T-helper 17 cell (primary cell): ENCODE measurements at places on chromosomes 3 and 15.

- H3K4me1 ChIP-seq, result no peaks in the 10 kb centered on the region
- no peak overlapping the region for H3K27ac ChIP-seq
- no peaks in the 10 kb centered on the region for H3K27me3 ChIP-seq
- no peak for DNase-seq
- H3K4me3 ChIP-seq, result no peak overlapping the region
These were observed 27.3 kb downstream of the BCL2L10 start for GRCh38 chr15:52085299-52085698.

DNA sequence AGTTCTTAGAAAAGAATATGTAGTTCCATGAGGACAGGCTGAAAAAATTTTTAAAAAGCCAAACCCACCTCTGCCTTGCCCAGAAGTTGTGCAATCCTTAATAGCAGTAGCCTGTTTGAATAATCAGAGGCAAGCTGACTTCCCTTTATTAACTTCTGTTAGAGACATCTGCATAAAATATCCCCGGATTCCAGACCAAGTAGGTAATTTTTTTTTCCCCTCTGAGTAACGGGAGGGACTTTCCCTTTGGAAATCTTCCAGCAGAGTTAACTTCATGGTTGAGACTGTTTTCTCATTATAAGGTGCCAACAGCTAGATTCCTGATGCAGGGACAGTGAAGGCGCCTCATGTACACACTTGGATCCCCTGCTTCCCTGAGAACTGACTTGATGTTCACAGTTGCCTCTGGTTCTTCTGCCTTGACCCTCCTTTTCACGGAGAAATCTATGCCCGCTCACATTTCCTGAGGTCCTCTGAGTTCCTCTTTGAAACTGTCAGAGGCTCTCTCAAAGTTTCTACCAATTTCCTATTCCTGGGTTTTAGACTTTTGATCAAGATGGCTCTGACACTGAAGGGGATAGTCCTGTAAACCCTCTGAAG is 227.6 kb upstream of the BHLHE40 start:
- peak overlapping the region; percentile 100 for H3K27ac ChIP-seq
- peaks cover 11% of the 10 kb centered on the region for H3K36me3 ChIP-seq
- H3K27me3 ChIP-seq, result no peaks in the 10 kb centered on the region
- DNase-seq, result no peak
- peak overlapping the region; percentile 86 for H3K4me3 ChIP-seq

DNA sequence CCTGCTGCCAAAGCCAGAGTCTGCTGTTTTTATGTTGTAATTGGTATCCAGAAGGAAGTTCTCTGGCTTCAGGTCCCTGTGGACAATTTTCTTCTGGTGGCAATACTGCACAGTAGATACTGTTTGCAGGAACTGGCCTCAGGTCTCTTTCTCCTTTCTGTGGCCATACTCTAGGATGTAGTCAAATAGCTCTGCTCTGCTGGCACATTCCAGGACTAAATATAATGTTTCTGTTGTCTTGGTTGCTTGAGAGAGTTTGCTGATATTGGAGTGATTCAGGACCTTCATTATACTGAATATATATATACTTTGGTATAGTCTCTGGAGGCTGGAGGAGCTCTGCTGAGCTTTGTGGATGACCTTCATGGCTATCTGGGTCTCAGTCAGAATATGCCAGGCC is 23.1 kb downstream of the RAB7A start:
- H3K4me1 ChIP-seq, result peaks cover 40% of the 10 kb centered on the region
- DNase-seq, result no peak
- H3K4me3 ChIP-seq, result no peak overlapping the region
- peaks cover 3% of the 10 kb centered on the region for H3K36me3 ChIP-seq

- H3K27me3 ChIP-seq, result peaks cover 61% of the 10 kb centered on the region
- H3K36me3 ChIP-seq, result peaks cover 4% of the 10 kb centered on the region
- peaks cover 4% of the 10 kb centered on the region for H3K4me1 ChIP-seq
These were observed 6.9 kb downstream of the RTP2 start for GRCh38 chr3:187695449-187695848.

GRCh38 chr3:77370413-77370812 is 330.5 kb downstream of the ROBO2 start:
- no peaks in the 10 kb centered on the region for H3K36me3 ChIP-seq
- no peak overlapping the region for H3K4me3 ChIP-seq
- H3K27ac ChIP-seq, result no peak overlapping the region

GRCh38 chr3:165462636-165463334 is 266.6 kb upstream of the SLITRK3 start:
- no peaks in the 10 kb centered on the region for H3K4me1 ChIP-seq
- no peaks in the 10 kb centered on the region for H3K27me3 ChIP-seq
- H3K36me3 ChIP-seq, result no peaks in the 10 kb centered on the region
- no peak for DNase-seq

DNA sequence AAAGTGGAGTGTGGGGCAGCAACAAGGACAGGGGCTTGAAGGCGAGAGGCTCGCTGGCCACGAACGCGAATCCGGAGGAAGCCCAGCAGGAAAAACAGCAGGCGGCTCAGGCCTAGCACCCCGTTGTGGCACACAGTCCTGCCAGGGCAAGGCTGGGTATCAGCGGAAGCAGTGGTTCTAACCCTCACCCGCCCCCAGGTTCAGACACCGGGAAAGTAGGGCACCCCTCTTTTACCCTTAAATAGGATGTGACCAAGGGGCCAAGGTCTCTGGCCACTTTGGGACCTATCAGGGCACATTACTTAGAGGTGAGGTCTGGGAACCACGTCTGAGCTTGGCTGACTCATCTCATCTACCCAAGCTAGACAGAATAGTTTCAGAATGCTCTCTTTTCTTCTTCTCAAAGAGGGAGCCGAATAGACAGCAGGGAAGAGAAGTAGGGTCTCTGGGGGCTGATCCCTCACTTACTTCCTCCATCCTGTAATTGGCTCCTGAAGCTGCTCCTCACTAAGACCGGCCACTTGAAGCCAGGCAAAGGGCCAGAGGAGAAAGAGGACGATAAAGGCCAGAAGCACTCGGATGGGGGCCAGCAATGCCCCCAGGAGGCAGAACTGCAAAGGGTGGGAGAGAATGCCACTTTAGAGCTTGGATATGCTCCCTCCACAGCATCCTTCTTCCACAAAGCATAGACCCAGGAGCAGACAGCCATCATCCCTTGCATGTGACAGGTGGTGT is 1.7 kb downstream of the LPCAT4 start:
- peaks cover 42% of the 10 kb centered on the region for H3K4me1 ChIP-seq
- H3K36me3 ChIP-seq, result peaks cover 4% of the 10 kb centered on the region
- DNase-seq, result no peak
- H3K4me3 ChIP-seq, result peak overlapping the region; percentile 98

DNA sequence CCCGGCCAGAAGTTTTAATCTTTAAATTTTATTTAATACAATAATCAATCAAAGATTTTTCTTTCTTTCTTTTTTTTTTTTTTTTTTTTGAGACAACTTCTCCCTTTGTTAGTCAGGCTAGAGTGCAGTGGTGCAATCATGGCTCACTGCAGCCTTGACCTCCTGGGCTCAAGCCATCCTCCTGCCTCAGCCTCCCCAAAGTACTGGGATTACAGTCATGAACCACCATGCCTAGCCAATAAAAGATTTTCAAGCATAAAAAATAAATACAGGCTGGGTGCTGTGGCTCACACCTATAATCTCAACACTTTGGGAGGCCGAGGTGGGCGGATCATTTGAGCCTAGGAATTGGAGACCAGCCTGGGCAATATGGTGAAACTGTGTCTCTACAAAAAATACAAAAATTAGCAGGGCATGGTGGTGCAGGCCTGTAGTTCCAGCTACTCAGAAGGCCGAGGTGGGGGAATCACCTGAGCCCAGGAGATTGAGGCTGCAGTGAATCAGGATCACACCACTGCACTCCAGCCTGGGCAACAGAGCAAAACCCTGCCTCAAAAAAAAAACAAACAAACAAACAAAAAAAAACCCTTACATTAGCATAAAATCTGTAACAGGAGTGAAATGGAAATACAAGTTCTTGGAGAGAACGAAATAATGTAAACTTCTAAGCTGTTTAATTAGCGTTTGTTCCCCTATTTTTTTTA is 29.1 kb upstream of the SRP14 start:
- H3K4me1 ChIP-seq, result no peaks in the 10 kb centered on the region
- no peak overlapping the region for H3K4me3 ChIP-seq
- no peak for DNase-seq
- no peak overlapping the region for H3K27ac ChIP-seq
- H3K27me3 ChIP-seq, result peaks cover 10% of the 10 kb centered on the region

DNA sequence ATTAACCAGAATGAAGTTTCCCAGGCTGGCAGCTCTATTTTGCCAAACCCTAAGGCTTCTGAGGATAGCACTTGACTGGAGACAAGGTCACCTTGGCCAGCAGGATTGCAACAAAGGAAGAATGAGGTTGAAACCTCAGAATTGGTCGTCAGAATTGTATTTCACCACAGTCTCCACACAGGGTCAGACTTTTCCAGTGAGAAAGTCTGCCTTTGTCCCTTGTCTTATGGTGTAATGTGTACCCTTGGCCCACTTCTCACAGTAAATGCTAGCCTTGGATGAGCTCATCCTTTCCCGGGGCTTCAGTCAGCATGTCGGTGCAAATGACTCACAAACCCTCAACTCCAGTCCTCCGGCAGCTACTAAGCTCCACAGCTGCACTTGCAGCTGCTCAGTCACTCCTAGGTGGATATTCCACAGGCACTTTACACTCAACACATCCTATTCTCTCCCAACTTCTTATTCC is 19.7 kb downstream of the SSR3 start:
- H3K27ac ChIP-seq, result peak overlapping the region; percentile 70
- peaks cover 15% of the 10 kb centered on the region for H3K4me1 ChIP-seq
- no peak overlapping the region for H3K4me3 ChIP-seq
- H3K27me3 ChIP-seq, result no peaks in the 10 kb centered on the region

DNA sequence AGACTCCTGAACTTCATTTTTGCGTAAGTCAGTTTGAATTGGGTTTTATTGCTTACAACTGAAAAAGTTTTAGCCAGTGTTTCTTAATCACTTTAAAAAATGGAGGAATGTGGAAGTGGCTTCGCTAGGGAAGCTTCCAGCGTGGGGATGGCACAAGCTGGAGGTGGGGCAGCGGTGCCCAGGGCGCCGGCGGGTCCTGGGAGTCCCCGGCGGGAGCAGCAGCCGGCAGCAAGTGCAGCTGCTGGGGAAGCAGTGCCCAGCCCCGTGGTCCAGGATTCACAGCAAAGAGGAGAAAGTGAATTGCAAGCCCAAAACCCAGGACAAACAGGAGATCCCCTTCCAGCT is 301.8 kb upstream of the PROK2 start:
- H3K36me3 ChIP-seq, result no peaks in the 10 kb centered on the region
- peak overlapping the region; percentile 11 for H3K27ac ChIP-seq
- peaks cover 18% of the 10 kb centered on the region for H3K27me3 ChIP-seq
- no peak for DNase-seq

- H3K27me3 ChIP-seq, result peaks cover 6% of the 10 kb centered on the region
- no peaks in the 10 kb centered on the region for H3K36me3 ChIP-seq
- no peak overlapping the region for H3K27ac ChIP-seq
- H3K4me1 ChIP-seq, result peaks cover 9% of the 10 kb centered on the region
These were observed 111.9 kb downstream of the IGF1R start for GRCh38 chr15:98760112-98760826.

DNA sequence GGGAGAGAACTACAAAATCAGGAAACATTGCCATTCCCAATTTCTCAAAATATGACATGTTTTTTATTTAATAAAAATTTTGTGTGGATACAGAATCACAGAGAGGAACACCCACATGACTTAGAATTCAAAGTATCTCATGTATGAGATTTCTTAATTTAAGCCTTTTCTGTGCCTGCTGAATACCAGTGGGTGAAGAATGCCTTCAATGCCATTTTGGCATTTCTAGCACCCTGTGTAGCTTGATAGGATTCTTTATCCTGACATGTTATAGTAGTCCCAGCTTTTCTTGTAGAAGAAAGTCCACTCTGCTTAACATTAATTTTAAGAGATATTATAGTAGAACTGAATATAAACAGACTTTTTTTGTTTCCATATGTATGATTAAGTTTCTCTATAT is 3.1 kb upstream of the SLMAP start:
- no peak overlapping the region for H3K27ac ChIP-seq
- H3K4me3 ChIP-seq, result no peak overlapping the region
- H3K36me3 ChIP-seq, result peaks cover 2% of the 10 kb centered on the region
- H3K4me1 ChIP-seq, result peaks cover 10% of the 10 kb centered on the region

DNA sequence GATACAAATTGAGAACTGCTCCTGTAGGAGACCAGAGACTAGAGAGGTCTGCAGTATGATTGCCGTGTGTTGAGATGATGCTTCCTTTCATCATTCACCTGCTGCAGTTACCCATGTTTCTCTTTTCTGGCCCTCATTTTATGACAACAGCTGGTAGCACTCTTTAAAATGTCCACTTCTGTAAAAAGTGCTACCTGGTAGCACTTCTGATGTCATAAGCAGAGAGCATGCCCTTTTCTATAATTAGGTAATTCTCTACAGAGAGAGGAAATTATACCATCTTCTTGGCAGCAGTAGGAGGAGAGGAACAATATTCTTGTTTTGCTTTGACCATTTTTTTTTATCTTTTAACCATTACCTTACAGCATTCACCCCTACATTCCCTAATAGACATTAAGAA is 123.8 kb downstream of the PPM1L start:
- no peak overlapping the region for H3K27ac ChIP-seq
- H3K36me3 ChIP-seq, result peaks cover 2% of the 10 kb centered on the region
- H3K4me3 ChIP-seq, result no peak overlapping the region
- no peaks in the 10 kb centered on the region for H3K27me3 ChIP-seq

DNA sequence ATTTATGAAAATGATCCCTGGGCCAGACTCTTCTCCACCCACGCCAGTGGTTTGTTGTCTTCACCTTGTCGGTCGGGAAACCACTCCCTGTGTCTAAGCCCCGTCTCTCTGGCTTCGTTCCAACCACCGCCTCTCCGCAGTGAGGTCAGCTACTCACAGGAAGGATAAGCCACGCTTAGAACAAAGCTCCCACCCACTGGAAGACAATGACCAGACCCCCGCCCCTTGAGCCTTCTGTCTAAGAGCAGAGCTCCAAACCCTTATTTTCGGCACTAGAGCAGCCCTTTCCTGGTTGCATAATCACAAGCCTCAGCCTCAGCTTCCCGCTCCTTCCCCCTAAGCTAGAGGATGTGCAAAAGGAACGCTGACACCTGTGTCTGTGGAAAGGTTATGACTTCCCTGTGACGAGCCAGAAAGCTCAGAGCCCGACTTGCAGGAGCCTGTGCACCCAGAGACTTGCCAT is 114.9 kb upstream of the MEF2A start:
- H3K4me1 ChIP-seq, result peaks cover 11% of the 10 kb centered on the region
- no peak for DNase-seq
- H3K4me3 ChIP-seq, result peak overlapping the region; percentile 86
- peaks cover 22% of the 10 kb centered on the region for H3K27me3 ChIP-seq
- no peaks in the 10 kb centered on the region for H3K36me3 ChIP-seq

DNA sequence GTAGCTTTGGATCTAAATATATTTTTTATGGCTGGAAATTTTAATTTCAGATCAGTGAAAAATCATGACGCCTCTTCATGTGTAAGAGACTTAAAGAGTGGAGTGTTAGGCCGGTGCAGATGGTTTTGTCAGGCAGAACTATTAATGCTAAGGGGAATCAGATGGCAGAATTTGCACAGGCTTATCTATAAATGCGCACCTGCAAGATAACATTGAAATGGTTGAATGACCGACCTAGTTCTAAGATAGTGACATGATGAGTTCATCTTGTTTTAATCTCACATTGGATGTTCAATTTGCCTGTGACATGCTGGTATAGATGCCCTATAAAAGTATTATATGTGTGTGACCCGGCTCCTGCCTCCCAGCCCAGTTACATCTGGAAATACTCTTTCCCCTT is 340.6 kb downstream of the FEZF2 start:
- no peaks in the 10 kb centered on the region for H3K36me3 ChIP-seq
- no peaks in the 10 kb centered on the region for H3K27me3 ChIP-seq
- DNase-seq, result no peak
- H3K4me1 ChIP-seq, result no peaks in the 10 kb centered on the region
- H3K4me3 ChIP-seq, result no peak overlapping the region
- no peak overlapping the region for H3K27ac ChIP-seq

GRCh38 chr3:44950275-44950734 is 25.7 kb downstream of the ZDHHC3 start:
- no peaks in the 10 kb centered on the region for H3K27me3 ChIP-seq
- peaks cover 33% of the 10 kb centered on the region for H3K4me1 ChIP-seq
- peak overlapping the region; percentile 74 for H3K27ac ChIP-seq
- peaks cover 13% of the 10 kb centered on the region for H3K36me3 ChIP-seq
- no peak overlapping the region for H3K4me3 ChIP-seq
